ENCODE measurements at places on chromosomes 2 and 18.

DNA sequence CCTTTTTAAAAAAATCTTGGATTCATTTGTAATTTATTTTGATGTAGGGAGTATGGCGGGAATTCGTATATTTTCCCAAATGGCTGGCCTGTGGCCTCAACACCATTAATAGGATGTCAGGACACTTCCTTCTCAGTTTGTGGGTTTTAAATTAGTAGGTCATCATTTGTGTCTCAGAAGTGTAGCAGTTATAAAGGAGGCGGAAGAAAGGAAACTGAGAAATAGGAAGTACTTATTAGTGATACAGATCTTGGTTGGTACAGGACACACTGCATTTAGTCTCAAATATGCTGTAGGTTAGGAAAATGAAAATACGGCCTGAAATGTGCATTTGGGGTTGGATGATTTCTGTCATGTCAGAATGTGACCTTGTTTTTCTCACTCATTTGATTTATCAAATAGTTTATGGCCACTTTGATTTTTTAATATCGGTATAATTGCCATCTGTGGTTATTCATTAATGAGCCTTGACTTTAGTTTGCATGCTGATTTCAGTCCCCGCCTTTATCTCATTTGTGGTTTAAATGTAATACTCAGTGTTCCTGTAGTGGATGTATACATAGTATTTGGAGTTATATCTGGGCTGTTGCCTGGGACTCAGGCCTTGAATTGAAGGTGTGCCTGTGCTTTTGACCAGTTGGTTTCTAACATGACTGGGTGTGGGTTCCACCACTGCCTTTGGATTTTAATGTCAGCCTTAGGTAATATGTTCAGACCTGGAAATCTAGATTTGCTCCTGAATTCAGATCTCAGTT is 31.4 kb downstream of the ZCCHC2 start:
- DNase-seq = no peak

GRCh38 chr18:45285251-45285650 is 330.0 kb upstream of the SLC14A2 start:
- no peak for DNase-seq

DNA sequence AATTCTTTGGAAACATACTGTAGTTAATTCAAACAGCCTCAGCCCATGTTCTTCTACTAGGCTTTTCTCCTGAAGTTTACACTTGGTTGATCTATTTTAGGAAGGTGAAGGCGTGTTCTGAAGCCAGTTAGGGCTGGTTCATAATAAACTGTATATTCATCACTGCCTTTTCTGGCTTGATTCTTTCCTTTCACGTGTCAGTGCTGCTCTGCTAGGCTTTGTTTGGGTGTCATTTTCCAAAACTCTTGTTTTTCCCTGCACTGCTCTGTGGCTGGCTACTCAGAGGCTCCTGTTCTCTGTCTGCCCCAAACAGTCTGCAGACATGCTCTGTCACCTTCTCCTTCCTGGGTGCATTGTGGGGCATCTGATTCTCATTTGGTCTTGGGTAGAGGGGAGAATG is 136.1 kb downstream of the PARD3B start:
- no peak for DNase-seq

DNA sequence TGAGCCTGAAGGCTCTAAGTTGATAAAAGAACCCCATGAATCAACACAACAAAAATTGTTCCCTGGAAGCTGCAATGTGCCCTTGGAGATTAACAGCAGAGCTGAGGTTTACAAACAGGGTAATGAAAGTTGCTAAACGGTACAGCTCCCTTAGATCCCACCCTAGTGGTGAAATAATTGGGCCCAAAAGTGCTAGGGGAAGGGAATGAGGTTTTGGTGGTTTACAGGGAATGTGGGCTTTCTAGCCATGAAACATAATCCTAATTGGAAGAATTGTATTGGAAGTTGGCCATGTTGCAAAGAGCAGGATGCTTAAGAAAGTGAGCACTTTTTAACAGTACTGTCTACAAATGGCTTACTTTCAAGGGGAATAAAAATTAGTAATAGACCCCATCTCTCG is 180.2 kb upstream of the SMIM21 start:
- no peak for DNase-seq

GRCh38 chr2:57569396-57569795 is 477.2 kb upstream of the VRK2 start:
- DNase-seq = no peak

GRCh38 chr2:47429795-47430194 is 26.8 kb downstream of the MSH2 start:
- DNase-seq = no peak

DNA sequence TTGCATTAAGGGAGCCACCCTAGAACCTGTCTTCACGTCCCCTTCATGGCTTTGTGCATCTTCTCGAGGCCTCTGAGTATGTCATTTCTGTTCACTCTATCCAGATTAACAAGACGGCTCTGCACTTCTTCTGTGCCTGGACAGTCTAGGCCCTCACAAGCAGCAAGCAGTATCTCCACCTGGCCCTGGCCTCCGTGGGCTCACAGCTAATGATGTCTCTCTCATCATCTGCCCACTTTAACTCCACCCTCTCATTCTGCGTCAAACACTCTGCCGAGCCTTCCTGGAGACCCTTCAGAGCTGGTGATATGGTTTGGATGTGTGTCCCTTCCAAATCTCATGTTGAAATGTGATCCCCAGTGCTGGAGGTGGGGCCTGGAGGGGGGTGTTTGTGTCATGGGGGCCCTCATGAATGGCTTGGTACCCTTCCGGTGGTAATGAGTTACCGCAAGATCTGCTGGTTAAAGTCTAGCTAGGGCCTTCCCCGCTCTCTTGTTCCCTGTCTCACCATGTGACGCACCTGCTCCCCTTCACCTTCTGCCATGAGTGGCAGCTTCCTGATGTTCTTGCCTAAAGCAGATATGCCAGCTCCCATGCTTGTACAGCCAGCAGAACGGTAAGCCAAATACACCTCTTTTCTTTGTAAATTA is 132.5 kb upstream of the ID2 start:
- DNase-seq = peak; percentile 8

GRCh38 chr2:240182001-240182400 is 41.5 kb upstream of the OTOS start:
- DNase-seq = no peak

GRCh38 chr2:8438996-8439395 is 242.9 kb upstream of the ID2 start:
- DNase-seq = no peak

GRCh38 chr2:191064590-191064989 is 50.6 kb upstream of the STAT1 start:
- no peak for DNase-seq

- no peak for DNase-seq
Measured at GRCh38 chr2:47056868-47057686, 98.0 kb downstream of the STPG4 start.

DNA sequence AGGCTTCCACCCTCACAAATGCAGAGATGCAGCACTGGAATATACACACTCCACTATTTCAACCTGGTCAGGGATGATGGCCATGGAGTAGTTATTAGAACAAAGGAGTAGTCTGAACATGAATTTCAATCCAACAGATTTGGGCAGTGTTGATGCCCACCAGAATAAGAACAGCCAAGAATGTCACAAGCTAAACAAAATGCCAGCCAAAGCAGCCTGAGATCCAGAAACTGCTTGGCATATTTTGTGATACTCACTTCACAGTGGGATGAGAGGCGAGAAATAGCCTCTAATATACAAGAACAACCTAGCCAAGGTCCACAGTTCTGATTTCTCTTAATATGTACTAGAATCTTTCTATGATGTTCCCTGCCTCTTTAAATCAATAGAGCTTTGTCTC is 58.6 kb upstream of the KLF7 start:
- no peak for DNase-seq

DNA sequence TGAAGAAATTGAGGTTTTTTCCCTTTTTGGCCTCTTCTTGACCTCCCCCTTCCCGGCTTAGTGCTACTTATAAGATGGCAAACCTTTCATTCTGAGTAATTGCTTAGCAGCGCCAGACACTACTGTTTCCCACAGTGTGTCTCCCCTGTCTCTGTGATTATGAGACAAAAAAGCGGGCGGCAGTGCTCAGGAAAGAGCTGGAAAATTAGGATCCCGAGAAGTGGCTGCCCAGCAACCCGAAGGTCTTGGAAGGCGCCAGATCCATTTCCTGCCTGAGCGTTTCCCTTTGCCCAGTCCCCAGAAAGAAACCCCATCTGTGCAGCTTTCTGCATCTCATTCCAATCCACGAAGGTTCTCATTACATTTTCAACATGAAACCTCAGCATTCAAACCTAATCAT is 191.9 kb upstream of the APCDD1 start:
- DNase-seq = no peak

DNA sequence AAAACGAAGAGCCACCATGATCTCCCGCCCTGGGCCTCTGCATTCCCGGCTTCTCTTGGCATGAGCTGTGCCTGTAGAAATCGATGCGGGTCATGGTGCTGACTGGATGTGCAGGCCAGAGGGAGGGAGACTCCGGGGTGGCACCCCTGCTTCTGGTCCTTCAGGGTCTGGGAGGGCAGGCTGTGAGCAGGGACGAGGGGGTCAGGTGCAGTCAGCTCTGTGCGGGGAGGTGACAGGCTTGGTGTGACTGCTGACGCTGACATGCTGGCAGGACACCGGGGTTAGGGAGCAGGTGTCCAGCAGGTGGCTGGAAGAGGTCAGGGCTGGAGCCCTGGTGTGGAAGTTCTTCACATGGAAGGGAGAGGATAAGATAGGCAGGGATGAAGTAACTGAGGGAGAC is 48.7 kb upstream of the KCNF1 start:
- DNase-seq = no peak

GRCh38 chr2:57796527-57796926 is 250.1 kb upstream of the VRK2 start:
- no peak for DNase-seq

GRCh38 chr2:132252894-132253264 is 91.1 kb upstream of the ANKRD30BL start:
- no peak for DNase-seq

DNA sequence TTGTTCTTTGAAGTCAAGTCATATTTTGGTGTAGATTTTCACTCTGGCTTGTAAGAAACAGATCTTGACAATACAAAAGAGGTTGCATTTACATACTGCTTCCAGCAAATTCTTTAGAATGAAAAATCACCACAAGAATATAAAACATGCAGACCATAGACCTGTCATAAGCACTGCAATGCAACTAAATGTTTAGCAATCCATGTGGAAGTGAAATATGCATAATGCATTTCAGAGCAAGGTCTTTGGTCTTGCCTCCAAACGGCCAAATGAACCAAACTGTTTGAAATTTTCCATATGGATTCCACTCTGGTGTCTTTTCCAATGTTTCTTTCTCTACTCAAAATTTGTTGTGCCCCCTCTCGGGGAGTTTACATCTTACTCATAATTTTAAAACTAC is 271.0 kb upstream of the CDH20 start:
- DNase-seq = no peak

- no peak for DNase-seq
Measured at GRCh38 chr2:209523867-209524266, 100.0 kb downstream of the MAP2 start.

DNA sequence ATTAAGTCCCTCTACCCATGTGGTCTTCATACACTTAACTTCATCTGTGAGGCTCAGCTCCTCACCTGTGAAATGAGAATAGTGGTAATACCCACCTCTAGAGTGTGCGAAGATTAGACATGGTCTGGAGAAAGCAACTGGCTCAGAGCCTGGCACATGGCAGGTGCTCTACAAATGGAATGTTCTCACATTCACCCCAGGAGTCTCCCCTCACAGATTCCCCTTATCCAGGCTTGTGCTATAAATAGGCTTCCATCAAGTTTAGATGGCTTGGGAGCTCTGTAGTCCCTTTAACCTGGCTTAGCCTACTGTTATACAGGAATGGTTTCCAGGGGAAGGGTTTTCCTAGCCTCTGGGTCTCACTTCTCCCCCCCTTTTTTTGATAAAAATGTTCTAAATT is 455.9 kb downstream of the RNF144A start:
- no peak for DNase-seq

GRCh38 chr2:212145121-212145520 is 393.5 kb downstream of the ERBB4 start:
- DNase-seq = no peak

DNA sequence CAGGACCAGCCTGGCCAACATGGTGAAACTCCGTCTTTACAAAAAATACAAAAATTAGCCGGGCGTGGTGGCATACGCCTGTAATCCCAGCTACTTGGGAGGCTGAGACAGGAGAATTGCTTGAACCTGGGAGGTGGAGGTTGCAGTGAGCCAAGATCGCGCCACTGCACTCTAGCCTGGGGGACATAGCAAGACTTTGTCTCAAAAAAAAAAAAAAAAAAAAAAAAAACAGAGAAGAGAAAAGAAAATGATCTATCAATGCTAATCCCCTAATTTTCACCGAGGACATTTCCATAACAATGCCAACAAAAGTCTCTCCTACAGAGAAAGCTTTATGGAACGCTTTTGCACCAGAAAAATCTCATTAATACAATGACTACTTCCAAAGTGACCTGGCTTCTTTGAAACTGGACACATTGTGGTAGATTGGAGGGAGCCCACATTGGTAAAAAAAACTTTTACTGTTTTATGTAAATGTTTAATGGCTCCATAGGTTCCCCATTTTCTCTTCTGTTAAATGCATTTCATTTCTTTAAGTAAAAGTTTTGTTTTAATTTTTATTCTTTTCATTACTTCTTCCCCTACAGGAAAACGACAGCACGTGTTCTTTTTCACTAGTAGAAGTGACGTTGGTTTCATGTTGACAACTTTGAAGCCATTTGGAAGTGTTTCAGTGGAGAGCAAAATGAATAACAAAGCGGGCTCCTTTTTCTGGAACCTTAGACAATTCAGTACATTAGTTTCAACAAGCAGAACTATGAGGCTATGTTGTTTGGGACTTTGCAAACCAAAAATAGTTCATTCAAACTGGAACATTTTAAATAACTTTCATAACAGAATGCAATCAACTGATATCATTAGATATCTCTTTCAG is 888 bp downstream of the FASTKD2 start:
- no peak for DNase-seq

GRCh38 chr2:155599834-155600233 is 732.7 kb downstream of the NR4A2 start:
- DNase-seq = no peak

DNA sequence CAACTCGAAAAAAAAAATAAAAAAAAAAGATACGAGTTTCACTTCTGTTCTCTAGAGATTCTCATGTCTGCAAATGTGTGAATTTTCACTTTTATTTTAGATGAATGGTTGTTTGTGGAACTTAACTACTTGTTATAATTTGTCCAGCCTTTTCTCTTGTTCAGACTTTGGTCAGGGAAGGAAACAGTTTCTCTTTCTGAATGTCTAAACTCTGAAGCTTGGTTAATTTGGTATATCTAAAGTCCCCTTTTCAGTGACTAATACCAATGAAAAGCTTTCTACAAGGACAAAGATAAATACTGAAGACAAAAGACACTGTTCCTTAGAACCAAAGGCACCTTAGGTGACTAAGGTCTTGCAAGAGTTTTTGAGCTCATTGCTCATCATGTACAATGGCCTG is 144.4 kb upstream of the PIEZO2 start:
- no peak for DNase-seq

DNA sequence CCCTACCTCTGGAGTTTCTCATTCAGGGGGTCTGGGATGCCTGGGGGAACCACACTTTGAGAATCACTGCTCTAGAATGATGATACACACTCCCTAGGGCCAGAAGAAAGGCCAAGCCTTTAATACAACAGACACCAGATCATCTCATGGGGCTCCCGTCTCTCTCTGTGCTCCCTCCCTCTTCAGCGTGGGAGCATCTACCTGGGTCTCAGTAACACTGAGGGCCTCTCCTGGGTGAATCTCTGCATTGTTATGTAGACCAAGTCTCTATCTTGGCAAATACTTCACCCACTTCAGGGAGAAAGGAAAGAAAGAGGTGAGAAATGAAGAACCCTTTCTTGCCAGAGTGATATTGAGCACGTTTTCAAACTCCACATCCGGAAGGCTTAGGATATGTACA is 146.8 kb upstream of the MSH6 start:
- DNase-seq = no peak

- DNase-seq = no peak
Measured at GRCh38 chr2:111037128-111037527, 83.6 kb upstream of the BCL2L11 start.

All from omental fat pad (tissue), 4 donors.